ENCODE measurements at places on chromosomes 2 and 18. TPM values are rescaled to one million over a fixed set of nuclear protein-coding genes. Genes with fewer than 3 reads are reported as not detected.

LOXHD1 gene
- 1.2 TPM for polyA plus RNA-seq

ATOH8 gene
- polyA plus RNA-seq, result 37.3 TPM

STARD6 gene
- polyA plus RNA-seq, result not detected

DNA sequence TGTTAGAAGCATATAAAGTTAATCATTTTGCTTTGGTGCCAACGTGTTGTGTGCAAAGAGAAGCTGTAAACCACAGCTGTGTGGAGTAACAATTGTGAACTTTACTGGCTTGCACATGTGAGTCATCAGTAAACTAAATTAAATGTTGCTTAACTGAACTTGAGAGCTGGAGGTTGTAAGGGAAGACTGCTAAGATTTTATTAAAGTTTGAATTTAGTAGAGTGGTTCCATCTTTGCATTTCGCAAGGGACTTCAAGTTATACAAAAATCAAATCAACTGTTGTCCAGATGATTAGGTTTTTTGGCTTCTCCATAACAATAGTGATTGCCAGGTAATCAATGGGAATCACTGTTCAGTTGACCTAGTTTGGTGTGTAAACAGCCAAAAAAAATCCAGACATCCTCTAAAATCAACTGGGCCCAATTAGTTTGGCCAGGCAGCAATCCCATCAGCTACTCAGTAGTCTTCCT, 247.4 kb downstream of the MYO3B start:
- H3K36me3 ChIP-seq, result no peaks in the 10 kb centered on the region
- no peaks in the 10 kb centered on the region for H3K4me1 ChIP-seq
- DNase-seq, result no peak
- no peak overlapping the region for H3K27ac ChIP-seq
- no peak overlapping the region for H3K4me3 ChIP-seq
- no peaks in the 10 kb centered on the region for H3K27me3 ChIP-seq

DNA sequence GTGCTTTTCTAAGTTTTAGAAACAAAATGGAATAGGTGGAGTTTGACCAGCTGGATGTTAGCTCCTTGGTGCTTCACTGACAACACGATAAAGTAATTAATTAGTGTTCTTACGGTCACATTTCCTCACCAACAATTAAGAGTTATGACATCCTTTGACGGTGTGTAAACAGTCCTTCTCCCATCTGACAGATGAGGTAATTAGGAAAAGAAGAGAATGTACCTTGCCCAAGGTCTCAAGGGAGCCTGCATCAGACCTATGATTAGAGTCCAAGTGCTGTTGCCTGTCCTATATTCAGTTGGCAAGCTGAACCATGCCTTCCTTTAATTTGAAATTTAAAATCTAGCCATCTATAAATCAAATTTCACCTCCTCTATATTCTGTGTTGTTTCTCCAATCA, 48.3 kb upstream of the STK17B start:
- H3K27me3 ChIP-seq, result no peaks in the 10 kb centered on the region
- no peak overlapping the region for H3K27ac ChIP-seq
- H3K4me1 ChIP-seq, result no peaks in the 10 kb centered on the region
- no peak for DNase-seq

DNA sequence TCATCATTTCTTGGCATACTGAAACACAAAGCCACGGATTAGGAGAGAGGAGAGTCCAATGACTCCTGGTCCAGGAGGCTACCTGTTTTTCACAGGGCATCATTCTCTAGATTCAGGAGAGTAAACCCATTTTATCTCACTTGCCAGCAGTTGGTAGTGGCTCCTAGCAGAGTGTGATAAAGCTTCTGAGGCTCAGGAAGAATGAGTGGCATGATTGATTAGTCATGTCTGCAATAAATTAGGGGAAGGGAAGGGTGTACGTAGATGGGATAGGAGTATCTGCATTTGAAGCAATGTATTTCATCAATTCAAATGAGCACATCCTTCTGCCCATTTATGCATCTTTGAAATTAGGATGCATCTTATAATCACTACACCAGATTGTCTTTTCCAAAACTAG, 31.1 kb upstream of the PNO1 start:
- no peak overlapping the region for H3K27ac ChIP-seq
- no peak for DNase-seq
- H3K4me1 ChIP-seq, result peaks cover 1% of the 10 kb centered on the region
- H3K36me3 ChIP-seq, result no peaks in the 10 kb centered on the region

IL37 gene
- polyA plus RNA-seq, result not detected

- no peaks in the 10 kb centered on the region for H3K27me3 ChIP-seq
- H3K27ac ChIP-seq, result no peak overlapping the region
- no peak for DNase-seq
- no peaks in the 10 kb centered on the region for H3K4me1 ChIP-seq
Observed at GRCh38 chr2:235468978-235469655, 24.7 kb upstream of the AGAP1 start.

EHBP1 gene
- 68.6 TPM for polyA plus RNA-seq

DNA sequence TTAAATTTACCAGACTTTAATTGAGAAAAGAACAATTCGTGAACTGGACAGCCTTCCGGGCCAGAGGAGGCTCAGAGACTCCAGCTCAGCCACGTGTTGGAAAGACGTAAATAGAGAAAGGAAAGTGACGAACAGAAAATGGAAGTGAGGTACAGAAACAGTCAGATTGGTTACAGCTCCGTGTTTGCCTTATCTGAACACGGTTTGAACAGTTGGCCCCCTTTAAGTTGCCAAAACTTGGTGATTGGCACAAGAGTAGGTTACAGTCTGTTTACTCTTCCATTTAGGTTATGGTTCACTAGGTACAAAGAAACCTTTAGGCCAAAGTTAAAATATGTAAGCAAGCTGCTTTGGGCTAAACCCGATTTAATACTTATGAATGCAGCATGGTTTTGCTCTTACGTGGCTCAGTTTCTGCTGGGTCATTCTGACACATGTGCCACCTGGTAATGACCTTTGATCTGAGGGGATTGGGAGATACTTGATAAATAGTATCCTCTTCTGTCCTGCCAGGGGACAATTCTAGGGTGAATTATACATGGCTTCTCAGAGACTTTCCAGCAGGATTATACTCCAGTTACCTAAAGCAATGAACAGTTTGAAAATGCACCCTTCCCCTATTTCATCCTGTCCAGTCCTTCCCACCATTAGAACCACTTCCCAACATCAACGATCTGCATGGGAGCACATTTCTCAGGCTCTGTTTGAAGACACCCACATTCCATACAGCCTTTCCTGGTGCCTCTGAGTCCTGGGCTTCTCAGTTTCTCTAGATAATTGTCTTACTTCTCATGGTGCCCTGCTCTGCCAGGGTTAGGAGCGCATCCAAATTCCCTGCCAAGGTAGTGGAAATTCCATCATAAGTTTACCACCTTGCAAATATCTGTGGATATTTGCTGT, 65.1 kb upstream of the TGIF1 start:
- DNase-seq, result no peak
- H3K4me3 ChIP-seq, result no peak overlapping the region
- no peaks in the 10 kb centered on the region for H3K36me3 ChIP-seq
- H3K4me1 ChIP-seq, result peaks cover 2% of the 10 kb centered on the region

SLC39A10 gene
- 12.0 TPM for polyA plus RNA-seq

UGT1A3 gene
- not detected for polyA plus RNA-seq

DNA sequence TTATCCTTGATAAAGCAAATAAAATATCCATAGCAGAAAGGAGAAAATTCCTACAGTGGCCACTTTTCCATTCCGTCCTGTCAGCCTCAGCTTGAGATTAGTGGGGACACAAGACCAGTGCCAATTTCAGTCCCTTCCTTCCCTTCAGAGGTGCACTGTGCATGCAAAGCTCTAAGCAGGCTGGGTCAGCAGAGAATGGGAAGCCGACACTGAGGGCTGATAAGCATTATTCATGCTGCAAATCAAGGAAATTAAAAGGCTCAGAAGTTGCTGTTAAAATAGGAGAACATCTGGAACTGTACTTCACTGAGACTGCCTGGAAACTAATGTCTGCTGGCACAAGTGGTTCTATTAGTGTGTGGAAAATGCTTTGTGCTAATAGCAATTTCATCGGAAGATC, 534.3 kb downstream of the ADCYAP1 start:
- no peaks in the 10 kb centered on the region for H3K4me1 ChIP-seq
- no peak overlapping the region for H3K4me3 ChIP-seq
- no peak for DNase-seq
- no peaks in the 10 kb centered on the region for H3K27me3 ChIP-seq

DNA sequence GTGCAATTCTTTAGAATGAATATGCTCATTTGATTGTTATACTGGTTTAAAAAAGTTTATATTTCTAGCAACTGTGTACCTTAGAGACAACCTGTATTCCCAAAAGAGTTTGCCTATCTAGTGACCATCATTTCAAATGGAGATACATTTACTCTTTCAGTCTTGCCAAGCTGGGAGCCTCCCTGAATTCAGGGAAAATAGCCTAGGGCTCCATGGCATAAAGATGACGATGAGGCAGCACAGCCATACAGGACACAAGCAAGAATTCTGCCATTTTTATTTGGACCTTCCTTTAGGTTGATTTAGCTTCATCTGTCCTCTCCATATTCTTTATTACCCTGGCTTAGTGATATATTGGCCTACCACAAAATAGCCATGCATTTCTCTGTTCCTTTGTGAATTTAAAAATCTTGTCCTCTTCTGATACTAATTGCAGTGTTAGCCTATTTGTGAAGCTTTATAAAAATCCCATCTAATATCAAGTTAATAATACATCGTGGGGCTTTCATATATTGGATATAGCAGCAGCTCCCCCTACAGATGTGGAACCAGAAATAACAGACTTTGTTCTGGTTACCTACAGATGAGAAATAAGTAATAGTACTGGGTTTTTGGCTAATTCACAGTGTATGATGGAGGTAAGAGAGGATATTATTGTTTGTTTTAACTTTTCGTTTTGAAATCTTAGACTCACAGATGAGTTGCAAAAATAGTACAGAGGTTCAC, 1661.9 kb upstream of the PIK3C3 start:
- H3K4me1 ChIP-seq, result no peaks in the 10 kb centered on the region
- no peak overlapping the region for H3K4me3 ChIP-seq
- H3K27me3 ChIP-seq, result no peaks in the 10 kb centered on the region
- H3K36me3 ChIP-seq, result no peaks in the 10 kb centered on the region
- H3K27ac ChIP-seq, result no peak overlapping the region
- DNase-seq, result no peak

GRCh38 chr2:196640031-196640548, 575 bp downstream of the CCDC150 start:
- H3K4me1 ChIP-seq, result peaks cover 2% of the 10 kb centered on the region
- peak overlapping the region; percentile 39 for H3K4me3 ChIP-seq
- DNase-seq, result no peak
- no peaks in the 10 kb centered on the region for H3K27me3 ChIP-seq
- no peaks in the 10 kb centered on the region for H3K36me3 ChIP-seq

GRCh38 chr2:172038121-172038520, 38.4 kb downstream of the METAP1D start:
- no peaks in the 10 kb centered on the region for H3K36me3 ChIP-seq
- no peak overlapping the region for H3K27ac ChIP-seq
- DNase-seq, result no peak
- no peaks in the 10 kb centered on the region for H3K4me1 ChIP-seq

- H3K27ac ChIP-seq, result no peak overlapping the region
- no peaks in the 10 kb centered on the region for H3K36me3 ChIP-seq
- H3K27me3 ChIP-seq, result no peaks in the 10 kb centered on the region
- DNase-seq, result no peak
- H3K4me3 ChIP-seq, result no peak overlapping the region
- no peaks in the 10 kb centered on the region for H3K4me1 ChIP-seq
Observed at GRCh38 chr2:150976604-150977003, 285.1 kb downstream of the RBM43 start.

OSBPL1A gene
- polyA plus RNA-seq, result 68.9 TPM

GRHL1 gene
- polyA plus RNA-seq, result 0.40 TPM

- no peaks in the 10 kb centered on the region for H3K36me3 ChIP-seq
- H3K4me3 ChIP-seq, result no peak overlapping the region
- H3K4me1 ChIP-seq, result no peaks in the 10 kb centered on the region
- no peak for DNase-seq
Observed at GRCh38 chr2:147223119-147223518, 621.7 kb upstream of the ACVR2A start.

DNA sequence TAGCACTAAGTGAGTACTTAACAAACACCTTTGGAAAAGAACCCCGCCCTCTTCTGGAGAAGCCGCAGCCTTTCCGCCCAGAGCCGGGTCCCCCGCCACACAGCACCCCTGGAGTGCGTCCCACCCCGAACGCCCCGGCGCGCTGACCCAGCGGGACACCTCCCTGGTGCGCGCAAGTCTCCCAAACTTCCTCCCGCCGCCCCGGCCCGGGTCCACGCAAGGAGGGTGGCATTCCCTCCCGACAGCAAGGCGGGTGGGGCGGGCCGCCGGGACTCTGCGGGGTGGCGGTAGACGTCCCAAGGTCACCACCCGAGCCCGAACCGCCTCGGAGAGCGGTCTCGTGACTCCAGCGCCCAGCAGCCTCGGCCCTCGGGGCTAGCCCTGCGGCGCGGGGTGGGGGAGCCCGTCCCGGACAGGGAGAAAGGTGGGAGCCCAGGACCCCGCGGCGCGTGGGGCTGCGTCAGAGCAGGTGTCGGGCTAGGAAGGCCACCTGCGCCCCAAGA, 598 bp downstream of the CCDC93 start:
- peak; percentile 55 for DNase-seq
- H3K27ac ChIP-seq, result peak overlapping the region; percentile 13
- H3K4me3 ChIP-seq, result peak overlapping the region; percentile 77
- no peaks in the 10 kb centered on the region for H3K36me3 ChIP-seq
- H3K27me3 ChIP-seq, result no peaks in the 10 kb centered on the region
- peaks cover 3% of the 10 kb centered on the region for H3K4me1 ChIP-seq

DNA sequence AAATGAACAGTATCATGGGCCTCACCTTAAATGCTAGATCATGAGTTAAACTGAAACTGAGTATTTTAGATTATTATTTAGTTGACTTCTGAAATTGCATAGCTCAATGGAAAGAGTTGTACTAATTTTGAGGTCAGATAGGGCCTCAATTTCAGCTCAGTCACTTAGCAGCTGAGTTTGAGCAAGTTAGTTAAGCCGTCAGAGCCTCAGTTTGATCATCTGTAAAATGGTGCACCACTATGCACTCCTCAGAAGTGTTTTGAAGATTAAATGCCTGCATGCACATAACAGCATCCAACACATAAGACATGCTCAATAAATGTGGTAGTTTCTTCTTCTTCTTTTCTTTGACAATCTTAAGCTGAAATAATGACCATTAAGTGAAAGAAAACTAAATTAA, 38.2 kb upstream of the ASNSD1 start:
- H3K27me3 ChIP-seq, result no peaks in the 10 kb centered on the region
- no peak overlapping the region for H3K27ac ChIP-seq
- H3K4me3 ChIP-seq, result no peak overlapping the region
- H3K36me3 ChIP-seq, result no peaks in the 10 kb centered on the region

ST6GAL2 gene
- polyA plus RNA-seq, result 0.76 TPM

- no peak for DNase-seq
- no peaks in the 10 kb centered on the region for H3K27me3 ChIP-seq
- H3K4me3 ChIP-seq, result no peak overlapping the region
Observed at GRCh38 chr18:25093141-25093540, 258.8 kb downstream of the ZNF521 start.

- H3K4me1 ChIP-seq, result no peaks in the 10 kb centered on the region
- H3K27ac ChIP-seq, result no peak overlapping the region
- no peak overlapping the region for H3K4me3 ChIP-seq
- H3K36me3 ChIP-seq, result no peaks in the 10 kb centered on the region
- no peaks in the 10 kb centered on the region for H3K27me3 ChIP-seq
Observed at GRCh38 chr2:69588403-69588802, 55.1 kb downstream of the AAK1 start.

GRCh38 chr2:241494311-241494908, 14.0 kb downstream of the STK25 start:
- no peak for DNase-seq
- no peaks in the 10 kb centered on the region for H3K4me1 ChIP-seq

SPC25 gene
- polyA plus RNA-seq, result 1.3 TPM
